ENCODE measurements at places on chromosomes 7 and 10.
A peak's percentile ranks its signal among the peaks of the same experiment; 100 is the strongest.

GRCh38 chr10:89563861-89564478, 28.6 kb upstream of the SLC16A12 start:
- DNase-seq = peak; percentile 49

- DNase-seq = no peak
Observed at GRCh38 chr10:34010891-34011290, 676.4 kb upstream of the NRP1 start.

GRCh38 chr7:1890289-1891235, 220.5 kb downstream of the ELFN1 start:
- no peak for DNase-seq

- DNase-seq = no peak
Observed at GRCh38 chr7:144390481-144390880, 13.0 kb downstream of the NOBOX start.
